A549 treated with ZK216348 at 1 μM for 4 hours (cell line): ENCODE measurements at places on chromosomes 2 and 18. TPM values are rescaled to one million over a fixed set of nuclear protein-coding genes. Genes with fewer than 3 reads are reported as not detected.

ROCK2 gene
- total RNA-seq, result 17.9 to 33.3 TPM (median 27.6 TPM) in 5 replicates

DCDC2C gene
- total RNA-seq, result 0.77 TPM in 1 of 5 replicates, not detected in the others

REG1B gene
- total RNA-seq, result not detected in 5 replicates

TSPYL6 gene
- not detected in 5 replicates for total RNA-seq

MC4R gene
- not detected in 5 replicates for total RNA-seq

EFR3B gene
- 11.1 to 14.8 TPM (median 12.7 TPM) in 5 replicates for total RNA-seq

PPP1R1C gene
- total RNA-seq, result 0.90 to 4.0 TPM (median 1.6 TPM) in 5 replicates

NXPH2 gene
- not detected in 5 replicates for total RNA-seq
